HT1080 (cell line): ENCODE measurements at places on chromosomes 7 and 10.

GRCh38 chr7:45648671-45648995 lies 74.5 kb downstream of the ADCY1 start:
- DNase-seq: no peak

DNA sequence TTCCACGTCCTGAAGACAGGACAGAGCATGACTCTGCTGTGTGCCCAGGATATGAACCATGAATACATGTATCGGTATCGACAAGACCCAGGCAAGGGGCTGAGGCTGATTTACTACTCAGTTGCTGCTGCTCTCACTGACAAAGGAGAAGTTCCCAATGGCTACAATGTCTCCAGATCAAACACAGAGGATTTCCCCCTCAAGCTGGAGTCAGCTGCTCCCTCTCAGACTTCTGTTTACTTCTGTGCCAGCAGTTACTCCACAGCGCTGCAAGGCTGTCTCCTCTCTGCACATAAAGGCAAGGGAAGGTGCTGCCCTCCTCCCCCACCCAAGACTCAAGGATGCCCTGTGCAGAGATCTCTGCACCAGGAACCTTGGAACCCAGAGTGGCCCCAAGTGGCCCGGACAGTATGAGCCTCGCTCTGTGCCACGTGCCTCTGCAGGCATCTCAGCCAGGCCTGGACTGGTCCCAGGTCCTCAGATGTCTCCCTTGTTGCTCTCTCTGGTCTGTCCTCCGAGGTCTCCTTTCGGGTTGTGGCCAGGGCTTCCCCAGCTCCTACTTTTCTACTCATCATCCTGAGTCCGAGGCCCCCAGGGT lies 230.3 kb upstream of the PRSS58 start:
- DNase-seq: no peak

DNA sequence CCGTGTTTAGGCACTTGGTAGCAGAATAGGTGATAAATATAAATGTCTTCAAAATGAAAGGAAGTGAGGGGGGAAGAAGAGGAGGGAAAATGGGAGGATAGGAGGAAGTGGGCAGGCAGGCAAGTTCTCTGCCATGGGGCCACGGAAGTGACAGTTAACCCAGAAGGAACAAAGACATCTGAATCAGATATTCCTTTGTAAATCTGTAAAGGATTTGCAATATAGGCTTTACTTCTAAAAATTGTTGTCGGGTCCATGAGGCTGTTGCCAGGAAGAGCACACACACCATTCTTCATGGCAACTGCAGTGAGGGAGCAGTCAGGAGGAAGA lies 23.7 kb upstream of the RASSF4 start:
- no peak for DNase-seq

DNA sequence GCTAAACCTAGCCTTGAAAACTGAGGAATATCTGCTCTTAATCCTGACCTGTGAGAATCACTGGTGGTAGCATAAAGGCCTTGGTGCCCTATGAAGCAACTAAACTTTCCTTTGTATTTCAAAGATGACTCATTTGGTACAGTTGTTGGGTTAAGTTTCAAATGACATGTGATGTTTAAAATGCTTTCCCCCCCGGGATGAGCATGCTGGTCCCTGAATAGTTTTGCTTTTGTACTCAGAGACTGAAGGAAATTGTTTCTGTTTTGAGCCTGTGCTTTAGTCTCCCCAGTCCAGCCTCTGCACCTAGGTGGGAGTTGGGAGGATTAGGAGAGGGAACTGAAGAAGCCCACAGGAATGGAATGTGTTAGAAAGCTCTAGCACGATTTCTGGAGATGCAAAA lies 258.9 kb upstream of the NPY start:
- DNase-seq: peak; percentile 74

DNA sequence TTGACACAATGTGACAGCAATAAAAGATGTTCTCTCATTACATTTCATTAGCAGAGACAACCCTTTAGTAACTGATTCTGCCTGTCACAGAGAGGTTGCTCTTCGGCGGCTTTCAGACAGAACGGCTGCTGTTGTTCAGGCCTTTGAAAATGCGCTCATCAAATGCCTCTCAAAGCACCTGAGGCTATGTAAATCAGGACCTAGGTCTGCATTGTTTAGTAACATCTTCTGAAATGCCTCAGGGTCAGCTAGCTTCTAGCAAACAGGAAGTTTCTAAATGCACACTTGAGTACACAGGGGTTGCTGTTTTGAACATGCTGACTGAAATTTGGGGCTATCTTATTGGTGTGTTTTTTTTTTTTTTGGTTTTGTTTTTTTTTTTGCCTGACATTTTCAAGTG lies 143.3 kb upstream of the DKK1 start:
- DNase-seq: no peak

DNA sequence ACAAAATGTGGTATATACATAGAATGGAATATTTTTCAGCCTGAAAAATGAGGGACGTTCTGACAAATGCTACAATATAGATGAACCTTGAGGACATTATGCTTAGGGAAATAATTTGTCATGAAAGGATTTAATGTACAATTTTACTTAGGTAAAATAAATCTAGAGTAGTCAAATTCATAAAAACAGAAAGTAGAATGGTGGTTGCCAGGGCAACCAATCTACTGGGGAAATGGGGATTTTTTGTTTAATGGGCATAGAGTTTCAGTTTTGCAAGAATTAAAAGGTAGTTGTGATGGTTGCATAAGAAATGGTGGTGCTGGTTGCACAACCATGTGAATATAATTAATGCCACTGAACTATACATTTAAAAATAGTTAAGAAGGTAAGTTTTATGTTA lies 296.0 kb upstream of the SP4 start:
- DNase-seq: no peak

DNA sequence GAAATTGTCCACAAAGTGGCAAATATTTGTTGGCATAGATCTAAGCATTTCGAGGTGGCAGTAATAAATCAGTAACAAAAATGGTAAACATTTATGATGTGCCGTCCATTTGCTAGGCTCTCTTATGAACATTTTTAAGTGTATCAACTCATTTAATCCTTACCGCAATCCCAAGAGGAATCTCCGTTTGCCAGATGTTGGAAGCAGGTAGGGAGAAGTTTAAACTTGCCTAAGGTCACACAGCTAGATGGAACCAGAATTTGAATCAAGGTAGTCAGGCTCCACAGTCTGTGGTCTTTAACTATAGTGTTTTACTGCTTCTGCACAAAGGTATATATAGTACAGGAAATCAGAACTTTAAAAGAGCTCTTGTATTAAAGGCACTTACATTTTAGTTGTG lies 2.6 kb downstream of the MKLN1 start:
- no peak for DNase-seq

GRCh38 chr10:107565014-107565413 lies 400.5 kb upstream of the SORCS1 start:
- no peak for DNase-seq

GRCh38 chr7:157347217-157347904 lies 10.6 kb downstream of the DNAJB6 start:
- peak; percentile 85 for DNase-seq

DNA sequence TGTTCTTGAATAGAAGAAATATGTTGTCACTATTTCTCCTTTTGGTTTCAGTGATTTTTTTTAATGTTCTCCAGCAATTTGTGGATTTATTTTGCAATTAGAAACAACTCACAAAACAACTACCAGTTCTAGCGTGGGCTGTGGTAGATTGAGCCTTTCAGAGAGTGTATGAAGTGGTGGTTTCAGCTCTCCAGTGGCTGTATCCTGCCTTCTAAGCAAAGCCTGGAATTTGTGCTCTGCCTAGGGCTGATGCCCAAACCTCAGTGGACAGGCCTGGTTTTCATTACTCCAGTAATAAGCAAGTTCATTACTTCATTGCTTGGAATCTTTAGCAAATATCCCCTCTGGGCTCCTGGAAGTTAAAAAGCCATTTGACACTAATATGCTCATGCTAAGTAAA lies 35.9 kb downstream of the APBB1IP start:
- DNase-seq: no peak

GRCh38 chr10:3772361-3773171 lies 12.4 kb downstream of the KLF6 start:
- DNase-seq: no peak

DNA sequence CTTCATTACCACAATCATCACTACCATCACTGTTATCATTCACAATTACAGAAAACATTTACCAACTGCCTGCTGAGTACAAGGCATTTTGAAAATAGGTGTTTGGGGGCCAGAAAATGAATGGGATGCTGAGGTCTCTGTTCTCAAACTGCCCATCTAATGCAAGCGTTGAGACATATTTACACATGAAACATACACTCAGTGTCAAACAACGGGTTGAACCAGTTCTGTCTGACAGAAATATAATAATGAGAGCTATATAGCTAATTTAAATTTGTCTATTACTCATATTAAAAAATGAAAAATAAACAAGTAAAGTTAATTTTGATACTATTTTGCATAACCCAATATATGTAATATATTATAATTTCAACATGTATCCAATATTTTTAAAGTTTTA lies 303.1 kb downstream of the KCNMA1 start:
- DNase-seq: no peak

GRCh38 chr7:95250571-95250970 lies 73.8 kb downstream of the PON1 start:
- no peak for DNase-seq

DNA sequence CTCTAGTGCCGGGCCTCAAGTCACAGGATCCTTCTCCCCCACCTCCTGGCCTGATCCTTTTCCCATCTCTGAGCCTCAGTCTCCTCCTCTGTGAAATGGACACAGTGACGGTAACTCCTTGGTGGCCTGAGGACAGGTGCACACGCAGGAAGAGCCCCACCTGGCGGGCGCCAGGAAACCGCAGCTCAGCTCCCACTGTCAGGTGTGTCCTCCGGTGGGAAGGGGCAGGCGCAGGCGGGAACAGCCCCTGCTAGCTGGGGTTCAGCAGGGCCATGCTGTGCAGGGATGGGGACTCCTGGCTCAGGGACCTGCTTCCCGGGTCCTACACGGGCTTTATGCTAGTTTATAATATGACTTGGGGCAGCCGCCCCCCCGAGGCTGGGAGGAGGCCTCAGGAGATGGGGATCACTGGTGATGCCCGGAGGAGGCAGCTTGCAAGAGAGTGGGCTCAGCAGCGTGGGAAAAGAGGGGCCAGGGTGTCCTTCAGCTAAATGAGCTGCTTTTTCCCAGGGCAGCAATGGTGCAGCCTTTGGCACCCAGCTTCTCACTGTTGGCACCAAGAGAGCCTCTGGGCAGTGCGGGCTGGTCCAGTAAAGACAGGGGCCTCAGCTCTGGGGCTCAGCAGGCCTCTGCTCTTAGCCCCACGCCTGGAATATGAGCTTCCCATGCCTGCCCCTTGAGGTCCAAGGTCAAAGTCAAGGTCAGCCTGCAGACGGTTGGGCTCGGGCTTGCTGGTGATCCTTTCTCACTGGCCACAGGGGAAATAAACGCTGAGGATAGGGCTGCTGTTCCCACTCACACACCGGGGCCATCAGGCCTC lies 68.0 kb upstream of the FAM20C start:
- no peak for DNase-seq

GRCh38 chr7:35646289-35647023 lies 48.5 kb downstream of the HERPUD2 start:
- no peak for DNase-seq

DNA sequence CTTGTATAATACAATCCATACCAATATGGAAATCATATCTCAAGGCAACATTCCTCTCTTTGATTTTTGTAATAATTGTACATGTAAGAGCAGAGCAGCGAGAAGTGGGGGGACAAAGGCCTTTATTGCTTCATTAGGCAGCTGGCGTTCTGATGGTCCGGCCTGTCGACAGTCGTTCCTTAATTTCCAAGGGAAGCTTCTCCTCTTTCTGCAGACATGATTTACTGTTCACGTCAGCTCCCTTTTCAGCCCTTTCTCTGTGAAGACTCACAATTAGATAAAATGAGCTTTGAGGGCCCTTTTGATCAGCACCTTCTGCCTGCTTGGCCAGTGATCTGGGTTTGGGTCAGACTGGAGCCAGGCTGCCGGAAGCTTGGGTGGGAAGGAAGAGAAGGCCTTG lies 65.6 kb upstream of the CTBP2 start:
- no peak for DNase-seq

- no peak for DNase-seq
Observed at GRCh38 chr10:33106767-33107166, 148.7 kb upstream of the ITGB1 start.

DNA sequence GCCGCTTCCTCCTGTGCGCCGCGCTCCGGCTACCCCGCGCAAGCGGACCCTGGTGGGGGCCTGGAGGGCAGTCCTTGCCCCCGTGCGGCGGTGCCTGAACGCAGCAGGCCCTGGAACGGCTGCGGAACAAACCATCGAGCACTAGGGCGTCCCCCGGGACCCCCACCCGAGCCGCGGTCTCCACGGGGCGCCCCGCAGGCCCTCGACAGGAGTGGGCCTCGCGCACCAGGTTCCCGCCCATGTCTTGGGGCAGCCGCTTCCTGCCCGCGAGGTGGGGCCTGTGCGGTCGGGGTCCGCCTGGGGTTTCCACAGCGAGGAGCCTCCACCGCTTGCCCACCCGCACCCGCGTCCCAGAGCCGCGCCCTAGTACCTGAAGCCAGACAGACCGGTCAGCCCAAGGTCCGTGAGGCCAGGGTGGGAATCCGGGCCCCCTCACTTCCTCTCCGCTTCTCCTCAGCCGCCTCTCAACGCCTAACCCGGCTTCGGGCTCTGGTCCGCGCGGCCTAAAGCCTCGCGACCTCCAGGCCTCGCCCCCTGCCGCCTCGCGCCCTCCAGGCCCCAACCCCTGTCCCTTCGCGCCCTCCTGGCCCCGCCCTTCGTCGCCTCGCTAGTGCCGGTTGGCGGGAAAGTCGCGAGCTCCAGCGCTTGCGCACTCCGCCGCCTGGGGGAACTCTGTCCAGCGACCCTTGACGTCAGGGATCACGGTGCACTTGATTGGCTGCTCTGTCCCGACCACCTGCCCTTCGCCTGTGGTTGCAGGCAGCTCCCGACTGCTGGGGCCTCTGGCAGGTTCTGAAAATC lies 7.0 kb upstream of the GBX1 start:
- DNase-seq: no peak

- no peak for DNase-seq
Observed at GRCh38 chr10:492836-493235, 196.6 kb downstream of the DIP2C start.
